IMR-90 (cell line): ENCODE measurements at places on chromosomes 5 and 9. TPM values are rescaled to one million over a fixed set of nuclear protein-coding genes. Genes with fewer than 3 reads are reported as not detected.

DNA sequence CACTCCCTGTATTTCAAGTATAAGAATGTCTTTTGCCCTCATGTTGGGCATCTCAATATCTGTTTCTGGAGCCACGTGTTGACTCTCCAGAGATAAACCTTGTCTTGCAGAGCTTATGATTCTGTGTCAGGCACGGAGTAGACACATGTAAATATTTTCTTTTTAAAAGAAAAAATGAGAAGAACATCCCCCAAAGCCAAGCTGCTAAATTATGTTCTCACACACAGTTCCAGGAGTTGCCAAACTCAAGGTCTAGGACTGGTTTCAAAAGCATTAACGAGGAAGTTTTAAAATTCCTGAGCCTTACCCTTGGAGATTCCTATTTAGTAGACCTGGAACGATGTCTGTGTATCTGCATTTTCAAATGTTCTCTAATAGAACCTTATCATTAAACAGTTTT, 1228.3 kb upstream of the WWC1 start:
- no peak for DNase-seq

IL13 gene
- not detected in 2 replicates for total RNA-seq

DNA sequence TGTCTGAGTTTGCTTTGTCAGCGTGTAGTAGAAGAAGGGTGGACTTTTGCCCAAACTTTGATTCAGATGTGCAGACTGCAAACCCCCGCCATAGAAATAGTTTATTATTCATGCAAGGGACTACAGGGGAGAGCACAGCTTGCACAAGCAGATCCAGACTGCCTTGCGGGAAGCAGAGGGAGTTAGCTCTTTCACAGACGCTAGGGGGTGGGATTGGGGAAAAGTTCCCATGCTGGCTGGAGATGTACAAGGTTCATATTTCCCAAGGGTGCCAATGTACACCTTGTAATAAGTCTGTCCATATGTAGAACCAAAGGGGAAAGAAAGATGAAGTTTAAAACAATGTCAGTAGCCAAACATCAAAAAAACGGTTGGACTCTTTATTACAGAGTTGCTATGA, 749.7 kb upstream of the COX7C start:
- DNase-seq, result no peak

ALDH1B1 gene
- total RNA-seq, result 37.2 and 37.6 TPM in 2 replicates

DNA sequence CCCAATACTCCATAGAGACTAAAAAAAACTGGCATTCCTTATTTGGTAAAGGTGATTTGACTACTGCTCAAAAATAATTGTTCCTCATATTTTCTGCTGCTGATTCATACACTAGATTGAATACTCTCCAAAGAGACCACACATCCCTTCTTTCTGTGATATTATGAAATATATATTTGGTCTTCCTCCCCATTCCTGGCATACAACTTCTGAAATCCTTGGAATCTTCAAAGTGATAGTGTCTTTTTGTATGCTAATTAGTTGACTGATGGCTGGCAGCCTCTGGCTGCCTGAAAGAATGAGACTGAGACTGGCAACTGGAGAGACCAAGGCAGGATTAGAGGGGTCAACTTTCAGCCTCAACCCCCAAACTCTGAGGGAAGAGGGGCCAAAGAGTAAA, 348.0 kb upstream of the RFX3 start:
- peak; percentile 16 for DNase-seq

GRCh38 chr5:87887247-87887646, 381.4 kb downstream of the TMEM161B start:
- DNase-seq, result no peak

DNA sequence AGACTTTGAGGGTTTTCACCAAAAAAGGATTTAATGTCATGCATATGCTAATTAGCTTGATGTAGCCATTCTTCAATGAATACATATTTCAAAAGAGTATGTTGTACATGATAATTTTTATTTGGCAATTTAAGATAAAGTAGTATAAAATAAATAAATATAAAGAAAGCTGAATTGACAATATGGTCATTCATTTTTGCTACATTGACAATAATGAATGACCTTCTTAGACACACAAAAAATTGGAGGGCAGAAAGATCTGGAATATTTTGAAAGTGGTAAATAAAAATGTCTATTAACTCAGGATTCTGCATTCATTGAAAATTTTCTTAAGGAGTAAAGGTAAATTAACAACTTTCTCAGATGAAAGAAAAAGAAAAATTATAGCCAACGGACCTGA, 324.8 kb upstream of the FTMT start:
- DNase-seq, result no peak

GRCh38 chr9:136052472-136052880, 42.6 kb downstream of the NACC2 start:
- no peak for DNase-seq

- peak; percentile 87 for DNase-seq
Observed at GRCh38 chr9:21684831-21685362, 117.5 kb upstream of the MTAP start.

- no peak for DNase-seq
Observed at GRCh38 chr5:159605585-159605984, 275.3 kb upstream of the IL12B start.

DBH gene
- not detected in 2 replicates for total RNA-seq

SPINK6 gene
- not detected in 2 replicates for total RNA-seq

- DNase-seq, result no peak
Observed at GRCh38 chr5:137069358-137069757, 429.8 kb downstream of the SPOCK1 start.

GFI1B gene
- not detected in 2 replicates for total RNA-seq

TBCA gene
- 6.1 and 28.6 TPM in 2 replicates for total RNA-seq

GRCh38 chr9:115694014-115694413, 459.6 kb upstream of the PAPPA start:
- DNase-seq, result peak; percentile 93
